ENCODE measurements at places on chromosomes 6 and 20.

DNA sequence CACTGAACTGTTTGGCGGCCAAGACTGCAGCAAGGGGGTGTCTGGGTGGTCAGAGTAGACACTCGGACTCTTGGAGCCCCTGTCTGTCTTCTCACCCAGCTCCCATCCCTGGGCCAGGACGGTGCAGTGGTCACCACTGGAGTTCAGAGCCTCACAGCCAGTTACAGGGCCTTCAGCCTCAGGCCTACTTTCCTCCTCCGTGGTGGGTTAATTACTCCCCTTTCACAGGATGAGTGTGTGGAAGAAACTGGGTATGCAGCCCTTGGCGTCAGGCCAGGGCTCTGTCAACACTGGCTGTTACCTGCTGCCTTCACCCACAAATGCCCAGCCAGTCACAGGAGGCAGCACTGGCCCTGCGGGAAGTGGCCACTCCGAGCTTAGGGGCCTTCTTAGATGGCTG lies 1.8 kb upstream of the YTHDF1 start:
- DNase-seq: no peak

- no peak for DNase-seq
Measured at GRCh38 chr20:46648903-46649649, 2.2 kb downstream of the SLC13A3 start.

GRCh38 chr20:1790386-1790785 lies 104.8 kb upstream of the SIRPA start:
- DNase-seq: no peak

DNA sequence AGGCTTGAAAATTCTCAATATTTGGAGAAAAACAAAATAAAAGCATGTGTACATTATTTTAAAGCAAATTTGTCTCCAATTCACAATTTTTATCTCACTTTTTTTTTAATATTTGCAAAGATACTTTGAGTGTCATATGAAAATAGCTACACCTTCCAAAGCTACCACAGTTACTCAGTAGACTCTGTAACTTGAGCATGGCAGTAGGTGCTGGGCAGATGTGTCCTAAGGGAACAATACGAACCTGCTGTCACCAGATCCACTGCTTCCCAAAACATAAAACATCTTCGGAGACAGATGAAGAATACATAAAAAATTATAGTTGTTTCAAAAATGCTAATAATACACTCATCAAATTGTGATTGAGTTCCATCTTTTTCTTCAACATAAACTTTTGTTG lies 10.6 kb downstream of the WDR27 start:
- no peak for DNase-seq

- no peak for DNase-seq
Measured at GRCh38 chr20:45355209-45356084, 7.2 kb upstream of the SDC4 start.

GRCh38 chr6:134185277-134185676 lies 132.6 kb downstream of the SGK1 start:
- DNase-seq: no peak

DNA sequence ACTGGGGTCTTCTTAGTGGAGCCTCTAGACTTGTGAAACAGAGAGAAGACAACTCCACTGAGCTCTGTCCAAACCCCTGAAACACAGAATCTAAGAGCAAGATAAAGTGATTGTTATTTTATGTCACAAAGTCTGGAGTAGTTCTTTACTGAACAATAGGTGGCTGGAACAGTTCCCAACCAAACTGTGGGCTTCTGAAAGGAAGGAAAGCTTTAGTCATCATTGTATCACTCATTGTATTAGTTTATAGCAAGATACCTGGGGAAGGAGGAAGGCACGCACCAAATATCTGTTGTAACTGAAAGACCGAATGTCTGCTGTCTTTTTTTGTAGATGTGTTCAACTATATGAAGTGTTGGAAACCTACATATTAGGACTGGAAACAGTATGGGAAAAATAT lies 284.9 kb upstream of the TBX18 start:
- no peak for DNase-seq

DNA sequence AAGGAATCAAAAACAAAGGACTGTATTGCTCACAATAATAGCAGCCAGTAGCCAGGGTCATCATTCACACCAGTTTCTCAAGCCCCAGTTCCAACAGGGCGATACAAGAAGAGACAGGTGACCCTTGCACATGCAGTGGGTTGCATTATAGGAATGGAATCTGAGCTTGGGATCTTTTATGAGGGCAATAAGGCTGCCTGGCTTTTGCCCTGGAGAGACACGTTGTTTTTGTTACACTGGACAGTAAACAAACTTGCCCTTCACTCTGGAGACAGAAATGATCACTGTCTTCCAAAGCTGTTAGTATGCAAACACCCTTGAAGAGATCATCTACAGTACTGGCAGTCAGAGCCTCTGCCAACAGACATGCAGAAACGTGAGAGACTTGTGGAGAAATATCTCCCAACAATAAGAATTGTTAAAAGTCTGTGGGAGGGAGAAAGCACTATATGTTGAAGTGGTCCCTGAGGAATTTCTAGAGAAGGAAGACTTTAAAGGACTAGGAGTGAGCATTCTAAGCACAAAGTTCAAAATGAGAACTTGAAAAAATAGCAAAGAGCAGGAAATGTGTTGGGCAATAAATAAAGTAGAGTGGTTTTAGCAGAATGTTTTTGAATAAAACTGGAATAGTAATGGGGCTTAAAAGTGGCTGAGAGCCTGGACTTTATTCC lies 6.2 kb upstream of the COL12A1 start:
- no peak for DNase-seq

DNA sequence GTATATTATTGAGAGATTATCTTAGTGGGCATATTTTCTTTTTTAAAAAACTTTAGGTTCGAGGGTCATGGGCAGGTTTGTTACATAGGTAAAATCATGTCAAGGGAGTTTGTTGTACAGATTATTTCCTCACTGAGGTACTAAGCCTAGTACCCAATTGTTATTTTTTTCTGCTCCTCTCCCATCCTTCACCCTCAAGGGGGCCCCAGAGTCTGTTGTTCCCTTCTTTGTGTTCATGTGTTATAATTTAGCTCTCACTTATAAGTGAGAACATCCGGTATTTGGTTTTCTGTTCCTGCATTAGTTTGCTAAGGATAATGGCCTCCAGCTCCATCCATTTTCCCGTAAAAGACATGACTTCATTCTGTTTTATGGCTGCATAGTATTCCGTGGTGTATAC lies 247.9 kb upstream of the RAB32 start:
- DNase-seq: no peak

DNA sequence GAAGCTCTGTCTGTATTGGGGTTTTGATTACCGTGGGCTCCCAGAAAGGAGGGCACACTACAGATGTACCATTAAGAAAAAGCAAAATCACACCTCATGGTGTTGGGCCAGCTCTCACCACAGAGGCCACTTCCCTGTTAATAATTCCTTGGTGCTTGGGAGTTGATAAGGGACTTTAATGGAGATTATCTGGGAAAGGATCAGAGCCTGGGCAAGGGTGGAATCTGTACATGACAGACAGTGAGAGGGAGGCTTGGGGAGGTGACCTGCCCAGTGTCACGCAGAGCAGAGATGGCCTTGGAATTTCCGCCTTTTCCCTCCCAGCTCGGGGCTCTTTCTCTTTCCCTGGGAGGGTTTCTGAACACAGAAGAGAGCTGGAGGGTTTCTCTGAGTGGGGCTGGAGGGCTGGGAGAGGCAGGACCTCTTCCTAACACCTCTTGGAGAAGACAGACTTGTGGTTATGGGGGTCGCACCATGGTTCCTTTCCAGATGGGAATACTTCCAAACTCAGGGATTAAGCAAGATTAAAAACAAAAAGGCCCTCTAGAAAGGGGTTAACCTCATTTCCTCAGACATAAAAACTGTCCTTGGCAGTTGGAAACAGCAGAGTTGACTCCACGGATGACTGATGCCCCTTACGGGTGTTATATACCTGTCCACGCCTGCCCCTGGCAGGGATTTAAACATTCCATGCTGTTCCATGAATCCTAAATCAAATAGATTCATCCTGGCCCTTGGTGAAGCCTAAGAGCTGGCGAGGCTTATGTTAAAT lies 16.8 kb upstream of the KCNK16 start:
- DNase-seq: no peak

GRCh38 chr6:92559003-92559402 lies 860.4 kb downstream of the EPHA7 start:
- no peak for DNase-seq

GRCh38 chr6:26383624-26384417 lies 913 bp downstream of the BTN2A2 start:
- DNase-seq: no peak

GRCh38 chr6:1080453-1081337 lies 231.2 kb upstream of the FOXQ1 start:
- no peak for DNase-seq

- DNase-seq: no peak
Measured at GRCh38 chr20:36279776-36280175, 26.4 kb upstream of the DLGAP4 start.

GRCh38 chr6:6193221-6193745 lies 127.2 kb downstream of the F13A1 start:
- no peak for DNase-seq

GRCh38 chr6:43261198-43261597 lies 17.9 kb downstream of the TTBK1 start:
- no peak for DNase-seq
